ENCODE measurements at places on chromosomes 6 and 20.

DNA sequence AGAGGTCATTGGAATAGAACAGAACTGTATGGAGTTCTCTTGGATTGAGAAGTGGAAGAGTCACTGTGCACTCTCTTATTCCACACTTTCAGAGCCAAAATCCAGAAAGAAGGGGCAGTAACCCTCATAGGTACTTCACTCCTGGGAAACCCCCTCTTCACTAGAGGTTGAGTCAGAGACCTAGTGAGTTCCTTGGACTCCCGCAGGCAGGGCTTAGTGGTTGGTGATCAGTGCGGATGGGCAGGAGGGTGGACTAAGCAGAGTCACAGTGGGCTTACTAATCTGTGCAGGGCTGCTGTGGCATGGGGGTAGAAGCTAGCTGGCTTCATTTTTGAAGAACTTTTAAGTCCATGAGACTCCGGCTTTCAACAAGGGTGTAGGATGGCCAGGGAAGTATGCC is 95.0 kb upstream of the MLN start:
- no peak for DNase-seq

- DNase-seq: no peak
Observed at GRCh38 chr6:136751522-136751956, 40.7 kb downstream of the MAP3K5 start.

GRCh38 chr6:44983467-44984365 is 344.4 kb upstream of the RUNX2 start:
- DNase-seq: no peak

DNA sequence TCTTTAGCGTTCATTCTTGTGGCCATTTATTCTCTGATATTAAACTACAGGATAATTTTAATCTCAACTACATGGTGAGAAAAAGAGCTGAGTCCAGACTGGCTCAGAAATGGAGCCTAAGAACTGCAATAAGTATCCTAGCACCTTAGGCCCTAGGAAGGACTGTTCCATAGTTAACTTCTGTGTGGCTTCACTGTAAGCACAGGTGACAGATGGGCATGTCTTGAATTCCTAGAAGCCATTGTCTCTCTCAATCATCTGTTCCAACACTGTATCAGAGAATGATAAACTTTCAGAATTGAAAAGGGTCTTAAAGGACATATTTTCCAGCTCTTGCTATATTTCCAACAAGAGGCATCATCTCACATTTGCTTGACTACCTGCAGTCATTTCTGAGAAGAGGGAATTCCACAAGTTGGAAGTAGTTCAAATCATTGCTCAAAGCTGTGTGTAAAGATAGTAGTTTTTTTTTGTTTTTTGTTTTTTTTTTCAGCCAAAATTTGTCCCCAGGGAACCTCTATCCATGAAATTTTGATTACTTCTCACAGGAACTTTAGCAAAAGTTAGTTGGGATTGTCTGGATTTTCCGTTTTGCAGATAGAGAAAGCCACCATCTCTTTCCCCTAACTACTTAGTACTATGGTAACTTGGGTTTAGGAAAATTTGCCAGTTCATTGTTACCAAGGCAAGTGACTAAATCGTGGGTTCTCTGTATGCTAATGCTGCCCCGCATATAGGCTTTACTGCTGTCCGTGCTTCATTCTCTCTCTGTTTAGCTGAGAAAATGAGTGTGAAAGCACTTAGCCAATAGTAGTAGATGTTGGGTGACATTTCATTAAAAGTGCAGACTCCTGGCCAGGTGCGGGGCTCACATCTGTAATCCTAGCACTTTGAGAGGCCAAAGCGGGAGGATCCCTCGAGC is 47.2 kb downstream of the KCNS1 start:
- no peak for DNase-seq

DNA sequence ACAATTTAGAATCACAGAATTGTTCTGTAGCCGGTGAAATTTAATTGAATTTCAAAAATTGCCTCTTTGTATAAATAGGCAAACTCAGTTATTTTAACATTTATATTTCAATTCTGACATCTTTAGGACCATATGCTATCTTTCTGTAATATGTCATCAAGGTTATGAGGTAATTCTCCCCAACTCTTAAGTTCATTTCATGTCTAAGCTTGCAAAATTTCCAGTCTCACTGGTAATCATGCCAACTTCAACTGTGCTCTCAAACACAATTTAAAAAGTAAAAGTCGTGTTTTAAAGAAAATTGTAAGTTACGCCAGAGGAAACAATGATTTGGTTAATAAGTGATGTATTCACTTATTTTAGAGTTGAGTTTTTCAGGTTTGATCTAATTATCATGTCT is 1.4 kb downstream of the NCOA7 start:
- DNase-seq: no peak

GRCh38 chr6:135703621-135704020 is 147.9 kb upstream of the PDE7B start:
- no peak for DNase-seq

GRCh38 chr6:11298651-11299420 is 66.4 kb upstream of the NEDD9 start:
- no peak for DNase-seq

Data from thoracic aorta (tissue), 2 donors.